Activated CD8-positive, alpha-beta T cell treated with anti-CD3 and anti-CD28 coated beads for 36 hours (primary cell): ENCODE measurements at places on chromosomes 7 and 10. TPM values are rescaled to one million over a fixed set of nuclear protein-coding genes. Genes with fewer than 3 reads are reported as not detected.

GRCh38 chr7:44139311-44140010 lies 1.7 kb downstream of the MYL7 start:
- no peak for DNase-seq

DNA sequence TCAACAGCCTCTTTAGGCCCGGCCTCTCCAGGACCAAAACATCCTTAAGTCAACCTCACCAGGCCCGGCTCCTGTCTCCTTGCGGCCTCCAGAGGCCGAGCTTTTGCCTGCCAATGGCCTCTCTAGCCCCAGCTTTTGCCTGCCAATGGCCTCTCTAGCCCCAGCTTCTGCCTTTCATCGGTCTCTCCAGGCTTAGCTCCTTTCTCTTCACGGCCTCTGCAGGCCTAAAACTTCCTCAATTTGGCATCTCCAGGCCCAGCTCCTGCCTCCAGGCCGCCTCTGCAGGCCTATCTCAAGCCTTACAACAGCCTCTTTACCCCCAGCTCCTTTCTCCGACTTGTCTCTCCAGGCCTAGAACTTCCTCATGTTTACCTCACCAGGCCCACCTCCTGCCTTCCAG lies 15.7 kb upstream of the TMEM248 start:
- no peak for DNase-seq

GRCh38 chr7:27921081-27921836 lies 181.3 kb downstream of the TAX1BP1 start:
- DNase-seq = peak; percentile 53

Gene UBN2
- total RNA-seq = 7.6 TPM

DNA sequence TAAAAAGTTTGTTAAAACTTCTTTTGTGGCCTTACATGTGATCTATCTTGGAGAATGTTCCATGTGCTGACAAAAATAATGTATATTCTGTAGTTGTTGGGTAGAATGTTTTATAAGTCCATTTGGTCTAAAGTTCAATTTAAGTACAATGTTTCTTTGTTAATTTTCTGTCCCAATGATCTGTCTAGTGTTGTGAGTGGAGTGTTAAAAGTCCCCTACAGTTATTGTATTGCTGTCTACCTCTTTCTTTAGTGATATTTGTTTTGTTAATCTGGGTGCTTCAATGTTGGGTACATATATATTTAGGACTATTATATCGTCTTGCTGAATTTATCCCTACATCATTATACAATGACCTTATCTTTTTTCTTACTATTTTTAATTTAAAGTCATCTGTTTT lies 6.9 kb downstream of the TMEM140 start:
- no peak for DNase-seq

- no peak for DNase-seq
Measured at GRCh38 chr10:118407777-118408176, 65.7 kb upstream of the FAM204A start.

DNA sequence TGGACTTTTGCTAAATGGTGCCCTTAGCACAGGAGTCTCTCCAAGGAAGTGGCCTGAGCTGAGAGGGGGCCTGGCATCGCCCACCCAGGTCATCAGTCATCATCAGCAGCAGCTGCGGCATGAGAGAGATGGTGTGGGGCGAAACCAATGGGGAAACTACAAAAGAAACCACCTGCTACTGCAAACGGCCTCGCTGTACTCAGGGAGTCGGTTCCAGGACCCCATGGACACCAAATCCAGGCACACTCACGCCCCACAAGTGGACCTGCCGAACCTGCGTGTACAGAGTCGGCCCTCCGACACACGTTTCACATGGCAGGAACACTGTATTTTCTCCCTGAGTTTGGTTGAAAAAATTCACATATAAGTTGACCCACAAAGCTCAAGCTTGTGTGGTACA lies 37.8 kb downstream of the DIP2C start:
- DNase-seq = no peak

DNA sequence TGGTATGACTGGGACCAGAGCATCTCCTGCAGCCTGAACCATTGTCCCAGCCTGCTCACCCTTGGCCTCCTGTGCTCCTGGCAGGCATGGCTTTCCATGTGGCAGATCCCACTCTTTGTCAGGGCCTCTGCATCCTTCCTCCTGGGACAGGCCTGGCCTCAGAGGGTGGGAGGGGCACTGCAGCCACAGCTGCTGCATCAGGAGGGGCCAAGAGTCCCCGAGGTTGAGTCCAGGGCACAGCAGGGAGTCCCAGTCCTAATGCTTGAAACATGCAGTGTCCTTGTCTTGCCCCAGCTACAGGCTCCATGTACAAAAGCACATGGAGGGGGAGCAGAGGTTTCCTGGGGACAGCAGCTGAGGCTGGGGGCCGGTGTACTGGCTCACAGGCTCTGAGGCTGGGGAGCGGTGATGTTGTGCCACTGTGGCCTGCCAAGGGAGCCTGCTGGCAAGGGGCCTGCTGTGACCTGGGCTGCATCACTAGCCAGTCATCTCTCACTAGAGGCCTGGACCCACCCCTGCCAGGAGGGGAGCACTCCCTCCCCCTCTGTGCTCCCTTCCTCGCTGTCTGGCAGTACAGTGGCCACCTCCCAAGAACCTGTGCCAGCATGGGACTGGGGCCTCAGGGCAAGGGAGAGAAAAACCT lies 144.8 kb downstream of the ZNF248 start:
- DNase-seq = no peak

- no peak for DNase-seq
Measured at GRCh38 chr10:83078160-83078559, 1061.1 kb upstream of the GHITM start.

GRCh38 chr7:152859781-152860191 lies 100.2 kb downstream of the ACTR3B start:
- DNase-seq = no peak

Gene MRC1
- total RNA-seq = not detected

DNA sequence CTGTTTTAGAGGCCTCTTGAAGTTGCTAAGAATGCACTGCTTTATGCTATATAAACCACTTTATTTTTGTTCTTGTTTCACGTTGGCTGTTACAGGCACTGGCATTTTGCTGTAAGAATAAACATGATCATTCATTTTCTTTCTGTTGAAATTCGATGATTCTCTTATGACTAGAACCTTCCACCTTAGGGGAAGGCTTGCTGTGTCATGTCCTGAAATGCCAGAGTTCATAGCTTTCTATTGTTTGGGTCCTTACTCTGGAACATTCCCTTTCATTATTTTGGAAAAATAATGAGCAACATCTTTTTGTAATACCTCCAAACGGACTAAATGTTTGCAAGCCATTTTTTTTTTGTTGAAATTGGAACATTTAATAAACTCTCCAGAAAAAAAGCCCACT lies 495.1 kb upstream of the POT1 start:
- no peak for DNase-seq

DNA sequence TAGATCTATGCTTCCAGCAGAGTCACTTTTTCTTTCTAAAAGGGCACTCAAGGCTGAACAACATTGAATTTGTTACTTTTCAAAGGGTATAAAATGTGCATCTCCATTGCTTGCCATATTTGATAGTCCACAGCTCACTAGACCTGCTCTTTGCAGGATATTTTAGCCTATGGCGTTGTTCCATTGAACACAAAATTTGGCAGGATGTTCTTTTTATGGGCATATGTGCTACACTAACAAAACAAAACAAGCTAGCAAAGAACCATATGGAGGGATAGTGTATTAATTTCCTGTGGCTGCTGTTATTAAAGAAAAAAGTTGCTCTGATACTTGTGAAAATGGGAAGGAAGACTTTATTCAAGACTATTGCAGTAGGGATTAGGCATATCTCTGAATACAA lies 828.7 kb downstream of the TYW1 start:
- no peak for DNase-seq

Gene TMEM178B
- total RNA-seq = 1.1 TPM

DNA sequence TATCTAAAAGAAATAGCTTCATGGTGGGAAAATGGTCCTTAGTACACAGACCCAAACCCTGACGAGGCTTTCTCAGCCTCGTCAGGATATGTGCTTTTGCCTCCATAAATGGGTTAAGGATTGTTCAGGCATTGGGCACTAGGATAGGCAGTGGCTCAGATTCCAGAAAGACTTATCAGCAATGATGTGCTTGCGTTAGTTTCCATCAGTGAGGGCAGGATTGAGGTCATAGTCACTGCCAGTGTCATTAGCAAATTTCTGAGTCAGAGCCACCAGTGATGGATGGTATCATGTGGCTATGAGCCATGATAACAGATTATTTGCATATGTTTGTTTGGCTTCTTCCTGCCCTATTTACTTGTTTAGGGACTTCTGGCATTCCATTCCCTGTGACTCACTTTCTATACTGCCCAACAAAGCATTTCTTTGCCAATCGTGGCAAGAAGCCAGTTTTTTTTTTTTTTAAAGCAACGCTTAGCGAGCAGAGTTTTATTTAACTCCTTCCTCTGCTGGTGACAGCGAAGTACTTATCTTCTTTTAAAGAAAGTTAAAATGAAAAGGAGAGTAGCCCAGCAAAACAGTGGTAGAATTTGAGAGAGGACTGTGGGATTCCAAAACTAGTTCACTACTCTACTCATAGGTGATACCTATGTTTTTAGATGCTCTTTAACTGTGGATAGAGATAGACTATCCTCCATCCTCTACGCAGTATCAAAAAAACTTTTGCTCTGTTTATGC lies 44.4 kb downstream of the MYPN start:
- DNase-seq = peak; percentile 13

Gene C10orf62
- not detected for total RNA-seq

DNA sequence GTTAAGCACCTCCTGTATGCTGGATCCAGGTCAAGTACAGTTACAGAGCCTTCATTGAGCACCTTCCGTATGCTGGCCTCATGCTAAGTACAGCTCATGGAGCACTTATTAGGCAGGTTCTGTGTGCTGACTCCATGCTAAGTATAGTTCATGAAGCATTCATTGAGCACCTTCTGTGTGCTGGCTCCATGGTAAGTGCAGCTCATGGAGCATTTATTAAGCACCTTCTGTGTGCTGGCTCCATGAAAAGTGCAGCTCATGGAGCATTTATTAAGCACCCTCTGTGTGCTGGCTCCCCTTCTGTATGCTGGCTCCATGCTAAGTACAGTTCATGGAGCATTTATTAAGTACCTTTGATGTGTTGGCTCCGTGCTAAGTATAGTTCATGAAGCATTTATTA lies 30.5 kb downstream of the MMD2 start:
- no peak for DNase-seq

DNA sequence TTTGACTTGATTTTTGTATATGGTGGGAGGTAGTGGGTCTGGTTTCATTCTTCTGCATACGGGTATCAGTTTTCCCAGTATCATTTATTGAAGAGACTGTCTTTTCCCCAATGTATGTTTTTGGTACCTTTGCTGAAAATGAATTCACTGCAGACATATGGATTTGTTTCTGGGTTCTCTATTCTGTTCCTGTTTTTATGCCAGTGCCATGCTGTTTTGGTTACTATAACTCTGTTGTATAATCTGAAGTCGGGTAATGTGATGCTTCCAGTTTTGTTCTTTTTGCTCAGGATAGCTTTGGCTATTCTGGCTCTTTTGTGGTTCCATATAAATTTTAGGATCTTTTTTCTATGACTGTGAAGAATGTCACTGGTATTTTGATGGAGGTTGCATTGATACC lies 836 bp downstream of the ECD start:
- no peak for DNase-seq

Gene GIMAP6
- 21.5 TPM for total RNA-seq

- peak; percentile 90 for DNase-seq
Measured at GRCh38 chr10:6563075-6563474, 17.0 kb downstream of the PRKCQ start.

DNA sequence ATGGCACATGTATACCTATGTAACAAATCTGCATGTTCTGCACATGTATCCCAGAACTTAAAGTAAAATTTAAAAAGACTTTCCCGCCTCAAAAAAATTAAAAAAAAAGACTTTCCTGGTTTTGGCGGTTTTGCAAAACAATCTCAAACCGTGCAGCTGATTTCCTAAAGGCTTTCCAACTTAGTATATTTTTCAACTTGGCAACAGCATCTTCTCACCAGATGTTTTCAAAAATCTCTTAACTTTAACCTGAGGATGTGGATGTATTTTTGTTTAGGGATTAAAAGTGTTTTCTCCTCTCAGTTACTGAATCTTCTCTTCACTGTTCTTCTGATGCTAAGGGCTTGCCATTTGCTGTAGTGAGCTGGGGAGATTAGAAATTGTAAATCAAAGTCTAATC lies 96.5 kb upstream of the PLPP4 start:
- DNase-seq = no peak

GRCh38 chr7:158869876-158870275 lies 13.5 kb downstream of the DYNC2I1 start:
- DNase-seq = no peak

- peak; percentile 9 for DNase-seq
Measured at GRCh38 chr7:23654508-23654907, 25.5 kb upstream of the FAM221A start.

DNA sequence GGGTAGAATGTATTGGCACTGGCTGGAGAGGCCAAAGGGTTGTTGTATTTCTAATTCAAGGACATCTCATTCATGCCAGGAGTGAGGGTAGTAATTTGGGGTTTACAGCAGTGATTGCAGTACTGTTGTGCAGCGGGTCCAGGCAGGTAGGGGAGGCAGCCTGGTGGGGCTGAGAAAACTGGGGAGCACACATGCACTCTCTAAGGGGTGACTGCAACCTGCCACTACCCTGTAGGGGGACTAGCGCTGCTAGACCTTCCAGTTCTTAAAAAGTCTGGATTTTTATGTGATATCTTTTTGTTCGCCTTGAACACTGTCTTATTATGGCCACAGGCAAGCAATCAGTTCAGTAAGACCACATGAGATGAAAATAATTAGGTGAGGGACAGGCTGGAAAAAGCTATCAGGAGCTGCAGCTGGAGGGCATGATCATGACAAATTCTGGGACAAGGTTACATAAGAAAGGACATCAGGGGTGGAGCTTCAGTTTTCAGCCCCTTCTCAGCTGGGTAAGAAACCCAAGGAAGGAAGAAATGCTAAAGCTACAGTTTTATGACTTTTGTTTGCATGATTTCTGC lies 149.0 kb downstream of the ARHGAP21 start:
- no peak for DNase-seq

- no peak for DNase-seq
Measured at GRCh38 chr10:105161149-105161548, 520.1 kb downstream of the SORCS3 start.

DNA sequence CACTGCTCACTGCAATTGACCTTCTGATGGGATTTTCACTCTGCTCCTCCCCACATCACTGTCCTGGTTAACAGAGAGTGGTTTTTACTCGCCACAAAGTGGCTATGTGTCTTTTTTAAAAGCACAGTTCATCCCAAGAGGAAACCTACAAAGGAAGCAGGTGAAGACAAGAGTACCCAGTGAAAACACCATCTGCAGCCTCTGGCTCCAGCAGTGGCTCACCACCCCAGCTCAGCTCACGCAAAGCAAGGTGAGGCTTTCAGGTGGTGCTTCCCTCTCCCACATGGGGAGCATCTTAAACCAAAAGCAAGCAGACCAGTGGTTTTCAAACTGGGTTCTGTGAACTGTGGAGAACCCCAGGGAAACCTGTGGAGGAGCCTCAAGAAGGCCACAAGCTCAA lies 14.0 kb downstream of the DLG5 start:
- no peak for DNase-seq

- peak; percentile 61 for DNase-seq
Measured at GRCh38 chr10:124417895-124418725, 613 bp downstream of the OAT start.

Gene ZFAND2A
- 22.1 TPM for total RNA-seq

- DNase-seq = no peak
Measured at GRCh38 chr7:107080533-107080932, 36.0 kb downstream of the PRKAR2B start.

- DNase-seq = no peak
Measured at GRCh38 chr7:49297958-49298357, 373.6 kb downstream of the CDC14C start.
